Bladder microvascular endothelial cell (primary cell): ENCODE measurements at places on chromosomes 4 and X. TPM values are rescaled to one million over a fixed set of nuclear protein-coding genes. Genes with fewer than 3 reads are reported as not detected.

Gene HSFX3
- total RNA-seq, result not detected in 2 replicates

Gene TSPAN5
- 15.1 and 47.8 TPM in 2 replicates for total RNA-seq

Gene MTNR1A
- under 0.01 TPM in 1 of 2 replicates, not detected in the other for total RNA-seq

Gene MAGEA4
- total RNA-seq, result not detected in 2 replicates

Gene GPR143
- 1.5 and 2.0 TPM in 2 replicates for total RNA-seq

Gene NEUROG2
- total RNA-seq, result not detected in 2 replicates

Gene EXOSC9
- total RNA-seq, result 29.3 and 45.8 TPM in 2 replicates

Gene TMEM156
- total RNA-seq, result 0.97 TPM in 1 of 2 replicates, not detected in the other

Gene DUX4
- not detected in 2 replicates for total RNA-seq

Gene CEP135
- 6.8 and 14.2 TPM in 2 replicates for total RNA-seq
